ENCODE measurements at places on chromosomes 1 and 21.

DNA sequence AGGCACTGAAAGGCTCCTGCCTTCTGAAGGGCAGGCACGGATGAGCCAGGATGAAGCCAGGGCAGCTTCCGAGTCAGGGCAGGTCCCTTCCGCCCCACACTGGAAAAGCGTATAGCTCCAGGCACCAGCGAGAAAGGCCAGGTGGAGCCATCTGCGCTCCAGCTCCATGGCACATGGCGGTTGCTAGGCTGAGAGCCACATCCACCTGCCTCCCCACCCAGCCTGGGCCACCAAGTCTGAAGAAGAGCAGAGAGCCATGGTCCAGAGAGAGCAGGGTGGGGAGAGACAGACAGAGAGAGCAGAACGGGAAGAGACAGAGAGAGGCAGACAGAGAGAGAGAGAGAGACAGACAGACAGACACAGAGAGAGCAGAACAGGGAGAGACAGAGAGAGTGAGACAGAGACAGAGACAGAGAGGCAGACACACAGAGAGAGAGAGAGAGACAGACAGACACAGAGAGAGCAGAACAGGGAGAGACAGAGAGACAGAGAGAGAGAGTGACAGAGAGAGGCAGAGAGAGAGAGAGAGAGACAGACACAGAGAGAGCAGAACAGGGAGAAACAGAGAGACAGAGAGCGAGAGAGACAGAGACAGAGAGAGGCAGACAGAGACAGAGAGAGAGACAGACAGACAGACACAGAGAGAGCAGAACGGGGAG lies 5.2 kb downstream of the FNDC10 start:
- DNase-seq: no peak

GRCh38 chr1:59879574-59879973 lies 47.0 kb downstream of the CYP2J2 start:
- DNase-seq: peak; percentile 72

DNA sequence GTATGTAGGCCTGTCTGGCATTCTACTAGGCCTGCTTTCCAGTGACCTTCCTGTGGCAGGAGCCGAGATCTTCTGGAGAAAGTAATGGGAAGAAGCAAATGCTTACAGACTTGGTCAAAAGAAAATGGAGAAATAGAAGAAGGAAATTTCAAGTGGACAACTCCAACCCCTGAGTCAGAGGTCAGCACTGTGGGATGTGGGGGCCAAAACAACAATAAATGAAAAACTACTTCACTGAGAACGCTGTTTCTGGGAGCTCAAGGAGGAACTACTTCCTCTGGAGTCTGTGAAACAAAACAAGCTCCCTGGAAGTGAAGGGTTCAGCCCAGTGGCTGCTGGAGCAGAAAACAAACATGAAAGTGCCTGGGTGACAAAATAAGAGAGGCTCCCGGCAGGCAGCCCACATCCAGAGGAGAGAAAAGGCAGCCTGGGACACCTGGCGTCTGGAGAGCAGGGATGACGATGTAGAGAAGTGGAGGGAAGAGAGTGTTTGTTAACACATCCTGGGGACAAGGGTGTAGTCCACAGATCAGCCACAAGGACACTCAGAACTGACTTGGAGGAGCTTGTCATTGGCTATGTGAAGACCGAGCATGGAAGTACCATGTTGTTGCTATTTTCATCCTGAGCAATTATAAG lies 355.2 kb downstream of the SMYD3 start:
- DNase-seq: peak; percentile 24

GRCh38 chr1:15757575-15758342 lies 836 bp upstream of the FBLIM1 start:
- no peak for DNase-seq

- peak; percentile 51 for DNase-seq
Measured at GRCh38 chr1:165367375-165367993, 11.0 kb upstream of the LMX1A start.

- no peak for DNase-seq
Measured at GRCh38 chr21:43728154-43728466, 9.2 kb downstream of the PDXK start.

DNA sequence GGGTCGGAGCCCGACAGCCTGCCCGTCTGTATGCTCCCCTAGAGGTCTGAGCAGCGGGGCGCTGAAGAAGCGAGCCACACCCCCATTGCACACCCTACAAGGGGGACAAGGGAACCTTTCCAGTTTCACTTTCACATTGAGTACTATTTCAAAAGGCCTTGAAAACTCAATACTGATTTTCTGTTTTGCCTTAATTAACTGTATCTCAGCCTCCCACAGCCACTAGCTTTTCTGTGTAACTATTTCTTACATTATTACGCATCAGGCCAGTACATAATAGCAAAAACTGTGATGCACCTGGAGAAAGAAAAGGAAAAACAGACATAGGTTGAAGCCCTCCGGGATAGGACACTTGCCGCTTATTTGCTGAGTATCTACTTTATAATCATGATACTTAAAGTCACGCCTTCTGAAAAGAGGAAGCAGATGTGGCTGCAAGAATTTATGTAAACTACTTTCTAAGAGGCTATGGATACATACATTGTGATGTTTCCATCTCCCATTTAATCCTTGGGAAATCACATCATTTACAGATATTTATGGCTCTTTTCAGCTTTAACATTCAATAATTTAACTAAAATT lies 1719.5 kb downstream of the MRPL39 start:
- DNase-seq: no peak

GRCh38 chr1:152776361-152776760 lies 1.4 kb downstream of the LCE1F start:
- no peak for DNase-seq

DNA sequence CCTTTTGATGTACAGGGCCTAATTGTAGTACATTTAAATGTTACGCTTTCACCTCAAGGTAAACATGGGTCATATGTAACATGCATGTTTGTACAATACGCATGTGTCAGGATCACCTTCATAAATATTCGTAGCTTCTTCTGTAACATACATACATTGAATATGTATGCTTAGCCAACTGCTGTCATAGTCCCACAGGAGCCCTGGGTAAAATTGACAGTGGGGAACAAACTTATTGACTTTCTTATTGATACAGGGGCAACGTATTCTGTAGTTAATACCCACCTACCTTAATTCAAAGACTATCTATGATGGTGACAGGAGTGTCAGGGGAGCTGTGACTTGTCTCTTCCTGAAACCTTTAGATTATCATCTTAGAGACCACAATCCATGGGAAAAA lies 3.7 kb upstream of the REN start:
- no peak for DNase-seq

DNA sequence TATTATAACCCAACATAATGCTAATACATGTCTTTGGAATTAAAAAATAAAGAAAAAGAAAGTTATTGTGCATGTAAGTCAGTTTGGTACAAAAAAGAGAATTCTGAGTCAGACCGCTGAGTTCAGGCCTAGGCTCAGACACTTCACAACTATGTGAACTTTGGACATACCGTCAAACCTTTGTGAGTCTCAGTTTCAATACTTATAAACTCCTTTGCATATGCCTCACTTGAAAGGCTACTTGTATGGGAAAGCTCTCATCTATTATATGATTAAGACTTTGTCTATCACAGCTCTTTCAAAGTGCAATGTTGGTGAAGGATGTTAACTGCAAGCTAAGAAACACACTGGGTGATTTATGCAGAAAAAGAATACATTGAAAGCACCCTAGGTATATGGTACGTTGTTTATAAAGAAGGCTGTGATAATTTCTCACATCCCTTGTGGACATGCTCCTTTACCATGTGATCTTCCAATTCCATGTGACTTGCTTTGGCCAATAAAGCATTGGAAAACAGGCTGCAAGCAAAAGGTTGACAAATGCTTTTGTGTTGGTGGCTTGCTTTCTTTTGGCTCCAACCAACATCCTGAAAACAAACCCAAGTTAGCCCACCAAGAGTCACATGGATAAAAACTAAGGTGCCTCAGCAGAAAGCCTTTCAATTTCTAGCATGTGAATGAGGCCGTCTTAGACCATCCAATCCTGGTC lies 49.6 kb downstream of the INTS7 start:
- DNase-seq: no peak
